ENCODE measurements at places on chromosomes 4 and X.

- no peak for DNase-seq
Measured at GRCh38 chr4:92241094-92241493, 62.7 kb upstream of the GRID2 start.

GRCh38 chr4:146960634-146961033 lies 15.0 kb upstream of the TTC29 start:
- DNase-seq, result no peak

GRCh38 chrX:134747006-134747405 lies 88.7 kb upstream of the PLAC1 start:
- DNase-seq, result no peak

DNA sequence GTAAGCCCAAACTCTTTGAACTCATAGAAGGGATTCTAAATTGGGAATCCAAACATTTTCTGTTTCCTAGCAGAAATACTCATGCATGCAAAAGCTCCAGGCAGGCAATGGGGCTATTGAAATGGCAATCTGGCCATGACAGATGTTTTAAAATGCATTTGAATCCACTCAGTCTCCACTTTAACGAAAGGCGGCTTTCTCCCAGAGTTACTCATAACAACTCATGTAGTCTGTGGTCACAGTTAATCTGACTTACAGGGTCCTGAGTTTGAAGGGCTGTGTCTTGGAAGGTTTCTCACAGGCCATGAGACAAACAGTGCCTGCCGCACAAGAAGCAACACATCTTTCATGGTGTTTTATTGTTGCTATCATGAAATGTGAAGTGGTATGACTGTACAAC lies 185.7 kb downstream of the AMELX start:
- DNase-seq, result no peak

DNA sequence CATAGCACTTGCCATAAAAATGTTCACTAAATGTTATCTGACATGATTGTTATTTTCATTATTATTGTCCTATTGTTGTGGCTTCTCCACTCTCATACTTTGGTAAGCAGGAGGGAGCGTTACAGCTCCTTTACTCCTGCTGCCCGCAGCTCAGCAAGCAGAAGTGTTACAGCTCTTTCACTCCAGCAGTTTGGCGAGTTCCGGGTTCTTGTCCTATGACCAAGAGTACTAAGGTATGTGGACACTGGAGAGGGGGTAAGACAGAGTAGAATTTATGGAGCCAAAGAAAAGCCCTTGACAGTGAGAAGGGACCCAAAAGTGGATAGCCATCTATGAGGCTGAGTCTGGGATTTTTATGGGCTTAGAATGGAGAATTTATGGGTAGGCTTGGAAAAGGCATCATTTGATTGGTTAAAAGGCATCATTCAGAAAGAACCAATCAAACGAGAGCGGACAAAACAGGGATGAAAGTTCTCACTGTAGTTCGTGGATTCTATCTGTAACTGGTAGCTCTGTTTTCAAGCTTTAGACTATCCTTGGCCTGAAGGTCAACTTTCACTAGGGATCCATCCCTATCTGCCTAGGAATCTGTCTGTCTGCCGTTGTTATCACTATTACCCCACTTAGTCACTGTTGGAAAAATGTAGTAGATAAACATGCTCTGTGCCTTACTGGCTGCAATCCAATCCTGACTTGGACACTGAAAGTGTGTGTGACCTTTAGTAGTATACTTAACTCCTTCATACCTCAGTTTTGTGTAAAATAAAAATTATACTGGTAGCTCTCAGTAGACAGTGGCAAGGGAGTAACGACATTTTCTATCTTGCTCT lies 545.6 kb upstream of the LCORL start:
- no peak for DNase-seq

DNA sequence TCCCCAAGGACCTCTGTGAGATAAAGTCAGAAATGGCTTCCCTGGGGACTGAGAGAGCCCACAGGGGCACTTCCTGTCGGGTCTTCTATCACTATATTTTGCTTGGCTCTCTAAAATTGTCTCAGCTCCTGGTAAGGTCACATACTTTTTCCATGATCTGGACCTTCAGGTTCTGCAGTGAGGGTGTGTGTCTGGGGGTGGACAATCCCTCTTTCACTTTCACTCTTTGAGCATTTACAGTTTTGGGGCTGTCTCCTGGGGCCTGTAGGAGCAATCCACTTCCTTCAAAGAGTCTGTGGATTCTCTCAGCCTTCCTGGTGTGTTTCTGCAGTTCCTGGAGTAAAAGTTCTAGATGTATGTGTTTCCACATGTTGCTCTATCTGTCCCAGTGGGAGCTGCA lies 335.7 kb downstream of the FSTL5 start:
- DNase-seq, result no peak

DNA sequence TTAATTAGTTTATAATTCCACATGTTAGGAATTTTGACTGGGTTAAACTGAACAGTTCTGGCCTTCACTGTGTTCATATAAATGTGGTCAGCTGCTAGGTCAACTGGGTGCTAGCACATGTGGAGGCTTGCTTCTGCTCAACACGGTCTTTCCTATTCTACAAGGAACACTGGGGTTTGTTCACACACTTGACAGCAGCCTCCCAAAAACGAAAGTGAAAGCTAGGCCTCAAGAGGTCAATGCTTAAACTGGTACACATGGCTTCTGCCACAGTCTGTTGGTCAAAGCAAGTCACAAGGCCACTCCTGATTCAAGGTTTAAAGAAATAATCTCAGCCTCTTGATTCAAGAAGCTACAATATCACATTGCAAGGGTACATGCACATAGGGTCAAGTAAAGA lies 126.5 kb downstream of the QDPR start:
- peak; percentile 20 for DNase-seq

- DNase-seq, result peak; percentile 90
Measured at GRCh38 chr4:185112104-185112503, 31.0 kb upstream of the SLC25A4 start.

- peak; percentile 21 for DNase-seq
Measured at GRCh38 chrX:72021975-72022374, 109.7 kb downstream of the RTL5 start.

DNA sequence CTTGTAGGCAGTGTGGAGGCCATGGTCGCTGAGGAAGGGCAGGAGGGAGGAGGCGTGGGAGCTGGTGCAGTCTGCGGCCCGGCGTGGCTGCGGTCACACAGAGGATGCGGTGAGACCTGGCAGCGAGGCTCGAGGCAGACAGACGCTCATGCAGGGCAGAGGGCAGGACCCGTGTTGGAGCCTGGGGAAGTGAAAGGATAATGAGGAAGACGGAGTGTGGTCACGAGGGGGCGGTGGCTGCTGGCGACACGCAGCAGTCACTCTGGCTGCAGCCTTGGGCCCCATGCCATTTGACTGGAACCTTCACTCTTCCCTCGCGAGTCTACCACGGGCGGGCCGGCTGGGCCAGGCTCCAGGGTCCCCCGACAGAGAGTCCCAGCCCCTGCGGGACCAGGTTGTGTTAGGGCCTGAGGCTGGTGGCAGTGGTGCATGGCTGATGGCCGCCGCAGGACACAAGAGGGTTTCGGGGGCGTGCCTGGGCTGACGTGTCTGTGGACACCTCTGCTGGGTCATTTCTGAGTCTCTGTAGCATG lies 68.8 kb upstream of the HGFAC start:
- DNase-seq, result peak; percentile 9

- peak; percentile 32 for DNase-seq
Measured at GRCh38 chrX:79081895-79082512, 62.5 kb upstream of the GPR174 start.

- DNase-seq, result no peak
Measured at GRCh38 chr4:26856906-26857277, 3.7 kb upstream of the STIM2 start.

DNA sequence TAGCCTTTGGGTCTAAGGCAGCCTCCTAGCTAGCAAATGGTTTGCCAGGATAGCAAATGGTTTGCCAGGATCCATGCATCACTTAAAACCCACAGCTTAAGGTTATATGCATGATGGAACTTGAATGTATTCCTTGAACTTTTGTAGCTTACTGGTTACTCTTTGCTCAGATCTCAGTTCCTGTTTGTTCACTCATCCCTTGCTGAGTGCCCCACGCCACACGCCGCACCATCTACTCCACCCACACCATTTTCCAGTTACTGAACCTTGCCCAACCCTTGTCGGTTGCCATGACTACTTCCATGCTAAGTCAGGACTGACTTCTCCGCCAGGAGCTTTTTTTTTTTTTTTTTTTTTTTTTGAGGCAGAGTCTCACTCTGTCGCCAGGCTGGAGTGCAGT lies 29.5 kb upstream of the XIAP start:
- DNase-seq, result peak; percentile 87

DNA sequence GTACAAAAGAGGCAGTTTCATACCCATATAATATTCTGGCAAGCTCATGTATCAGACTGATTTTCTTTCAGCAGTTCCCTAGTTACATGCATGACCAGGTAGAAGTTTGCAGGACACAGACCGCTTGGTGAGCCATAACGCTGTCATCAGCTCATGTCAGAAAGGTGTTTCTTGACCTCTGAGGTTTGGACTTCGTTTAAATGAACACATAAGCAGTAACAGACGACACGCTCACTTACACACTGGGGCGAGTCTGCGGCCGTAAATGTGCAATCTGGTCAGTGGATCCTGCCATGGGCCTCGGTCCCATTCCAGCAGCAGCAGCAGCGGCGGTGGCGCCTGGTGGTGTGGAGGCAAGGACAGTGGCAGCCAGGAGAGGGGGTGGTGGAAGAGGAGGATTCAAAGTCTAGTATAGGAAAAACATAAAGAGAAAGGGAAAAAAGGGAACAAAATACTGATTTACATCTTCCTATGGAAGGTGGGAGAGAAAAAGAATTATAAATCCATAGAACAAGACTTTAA lies 111.9 kb upstream of the CBR4 start:
- DNase-seq, result no peak

GRCh38 chrX:7582191-7582590 lies 260.8 kb upstream of the VCX start:
- peak; percentile 22 for DNase-seq

DNA sequence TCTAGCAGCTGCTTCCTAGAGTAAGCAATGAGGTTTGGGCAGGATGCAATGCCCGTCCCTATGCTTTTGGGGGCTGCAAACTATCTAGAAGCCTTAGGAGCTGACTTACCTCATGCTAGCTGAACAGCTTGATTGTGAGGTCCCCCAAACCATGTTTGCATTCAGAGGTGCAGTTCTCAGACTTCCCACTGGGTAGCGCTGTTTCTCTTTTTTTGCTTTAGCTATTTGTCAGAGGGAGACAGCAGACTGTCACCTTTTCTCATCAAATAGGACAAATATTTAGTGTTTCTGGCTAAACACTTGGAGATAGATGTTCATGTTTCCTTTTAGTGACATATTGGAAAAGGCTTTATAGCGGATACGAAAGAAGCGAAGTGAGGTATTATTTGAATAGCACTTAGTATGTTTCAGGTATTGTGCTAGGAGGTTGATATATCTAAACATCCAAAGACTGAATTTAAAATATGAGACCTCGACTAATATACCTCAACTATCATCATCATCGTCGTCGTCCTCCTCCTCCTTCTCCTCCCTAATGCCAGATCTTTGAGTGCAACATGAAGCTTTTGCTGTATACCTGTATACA lies 18.7 kb upstream of the TMEM192 start:
- DNase-seq, result peak; percentile 33

GRCh38 chr4:30495651-30496310 lies 224.4 kb upstream of the PCDH7 start:
- DNase-seq, result no peak

GRCh38 chr4:47531954-47532321 lies 46.9 kb downstream of the ATP10D start:
- no peak for DNase-seq

- DNase-seq, result no peak
Measured at GRCh38 chrX:22105231-22105630, 73.1 kb downstream of the PHEX start.

DNA sequence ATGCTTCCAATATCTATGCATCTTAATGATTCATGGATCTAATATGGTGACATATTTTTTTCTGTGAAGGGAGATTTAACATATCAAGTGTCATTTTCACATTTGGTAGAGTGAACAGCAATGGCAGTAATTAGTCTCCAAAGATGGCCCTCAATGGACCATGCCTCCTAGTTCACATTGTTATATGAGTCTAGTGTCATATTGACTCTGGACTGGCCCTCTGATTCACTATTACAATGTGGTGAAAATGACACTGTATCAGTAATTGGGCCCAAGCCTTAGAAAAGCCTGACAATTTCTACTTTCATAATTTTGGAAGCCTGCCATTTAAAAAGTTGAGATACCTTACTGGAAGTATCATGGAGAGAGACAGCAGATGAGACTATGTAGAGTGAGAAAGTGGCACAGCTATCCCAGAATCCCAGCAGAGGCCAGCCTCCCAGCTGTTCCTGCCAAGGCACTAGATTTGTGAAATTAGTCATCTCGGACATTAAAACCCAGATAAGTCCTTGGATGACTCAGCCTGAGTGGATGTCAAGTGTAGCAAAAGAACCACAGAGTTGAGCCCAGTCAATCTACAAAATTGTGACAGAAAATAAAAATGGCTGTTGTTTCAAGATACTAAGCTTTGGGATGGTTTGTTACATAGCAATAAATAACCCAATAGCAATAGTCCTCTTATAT lies 68.4 kb downstream of the ARHGEF38 start:
- peak; percentile 3 for DNase-seq

DNA sequence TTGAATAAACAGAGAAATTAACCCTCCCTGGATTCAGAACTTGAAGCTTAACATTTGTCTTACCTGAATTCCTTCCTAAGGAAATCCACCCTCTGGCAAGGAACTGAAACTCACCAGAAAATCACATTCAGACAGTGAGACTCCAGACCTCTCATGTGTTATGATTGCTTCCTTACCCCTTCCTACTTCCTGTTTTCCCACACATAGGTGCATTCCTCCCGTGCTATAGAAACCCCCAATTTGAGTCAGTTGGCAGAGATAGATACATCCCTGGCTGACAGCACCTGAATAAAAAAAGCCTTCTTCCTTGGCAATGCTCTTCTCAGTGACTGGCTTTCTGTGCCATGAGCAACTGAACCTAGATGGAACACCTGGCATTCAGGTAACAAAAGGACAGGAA lies 157.0 kb upstream of the SMIM31 start:
- DNase-seq, result no peak

GRCh38 chr4:8721621-8722020 lies 129.1 kb downstream of the CPZ start:
- DNase-seq, result no peak

- no peak for DNase-seq
Measured at GRCh38 chr4:44415251-44415650, 33.4 kb downstream of the KCTD8 start.

DNA sequence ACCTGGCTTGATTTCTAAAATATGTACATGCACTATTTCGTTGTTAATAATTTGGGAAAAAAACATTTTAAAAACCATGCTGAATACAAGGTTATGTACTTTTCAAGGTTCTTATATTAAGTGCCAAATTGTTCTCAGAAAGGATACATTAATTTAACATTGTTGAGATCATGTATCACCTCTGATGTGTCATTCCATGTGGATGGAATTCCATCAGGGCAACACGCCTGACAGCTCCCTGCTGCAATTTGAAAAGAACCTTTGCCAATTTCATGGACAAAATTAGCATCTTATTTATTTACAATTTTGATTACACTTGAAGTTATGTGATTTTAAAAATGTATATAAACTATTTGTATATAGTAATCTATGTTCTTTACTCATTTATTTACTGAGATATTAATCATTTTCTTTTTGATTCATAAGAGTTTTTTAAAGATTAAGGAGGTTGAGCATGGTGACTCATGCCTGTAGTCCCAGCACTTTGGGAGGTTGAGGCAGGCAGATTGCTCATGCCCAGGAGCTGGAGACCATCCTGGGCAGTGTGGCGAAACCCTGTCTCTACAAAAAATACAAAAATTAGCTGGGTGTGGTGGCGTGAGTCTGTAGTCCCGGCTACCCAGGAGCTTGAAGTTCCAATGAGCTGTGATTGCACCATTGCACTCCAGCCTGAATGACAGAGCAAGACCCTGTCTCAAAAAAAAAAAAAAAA lies 142.8 kb downstream of the ENPP6 start:
- DNase-seq, result no peak

- DNase-seq, result no peak
Measured at GRCh38 chr4:78638337-78639172, 87.0 kb downstream of the ANXA3 start.

Data from SW480 (cell line).